Stimulated activated CD8-positive, alpha-beta memory T cell treated with anti-CD3 and anti-CD28 coated beads, Interleukin-4, amount 100 ng/mL, for 4 hours (primary cell): ENCODE measurements at places on chromosomes 2 and 18.

DNA sequence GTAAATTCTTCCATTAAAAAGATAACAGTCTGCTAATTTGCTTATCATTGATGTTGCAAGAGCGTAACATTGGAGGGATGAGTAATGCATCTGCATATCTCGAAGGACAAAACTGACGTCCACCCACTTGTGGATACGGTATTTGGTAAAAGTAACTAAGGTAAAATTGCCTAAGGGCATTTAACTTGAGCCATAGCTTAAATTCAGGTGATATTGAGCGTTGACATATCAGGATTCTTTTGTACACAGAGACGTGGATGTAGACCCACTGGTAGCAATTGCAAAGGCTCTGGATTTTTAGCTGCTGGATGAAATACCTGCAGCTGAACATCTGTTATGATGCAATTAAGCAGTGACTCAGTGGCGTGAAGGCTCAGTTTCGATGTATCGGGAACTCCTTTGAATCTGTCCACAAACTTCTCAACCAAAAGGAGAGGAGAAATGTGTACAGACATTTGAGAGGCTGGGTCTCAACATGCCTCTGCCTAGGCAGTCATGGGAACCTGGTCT, 119.3 kb downstream of the SPTBN1 start:
- DNase-seq = no peak

GRCh38 chr2:131154647-131155046, 49.5 kb downstream of the PLEKHB2 start:
- DNase-seq = no peak

GRCh38 chr2:85453571-85453970, 35.1 kb downstream of the SH2D6 start:
- DNase-seq = no peak

GRCh38 chr2:19491796-19492195, 133.4 kb upstream of the OSR1 start:
- no peak for DNase-seq

GRCh38 chr2:177328056-177328455, 63.5 kb upstream of the NFE2L2 start:
- no peak for DNase-seq

- no peak for DNase-seq
Measured at GRCh38 chr2:25347205-25347815, 5.6 kb upstream of the DNMT3A start.
